ENCODE measurements at places on chromosomes 1 and 21.

DNA sequence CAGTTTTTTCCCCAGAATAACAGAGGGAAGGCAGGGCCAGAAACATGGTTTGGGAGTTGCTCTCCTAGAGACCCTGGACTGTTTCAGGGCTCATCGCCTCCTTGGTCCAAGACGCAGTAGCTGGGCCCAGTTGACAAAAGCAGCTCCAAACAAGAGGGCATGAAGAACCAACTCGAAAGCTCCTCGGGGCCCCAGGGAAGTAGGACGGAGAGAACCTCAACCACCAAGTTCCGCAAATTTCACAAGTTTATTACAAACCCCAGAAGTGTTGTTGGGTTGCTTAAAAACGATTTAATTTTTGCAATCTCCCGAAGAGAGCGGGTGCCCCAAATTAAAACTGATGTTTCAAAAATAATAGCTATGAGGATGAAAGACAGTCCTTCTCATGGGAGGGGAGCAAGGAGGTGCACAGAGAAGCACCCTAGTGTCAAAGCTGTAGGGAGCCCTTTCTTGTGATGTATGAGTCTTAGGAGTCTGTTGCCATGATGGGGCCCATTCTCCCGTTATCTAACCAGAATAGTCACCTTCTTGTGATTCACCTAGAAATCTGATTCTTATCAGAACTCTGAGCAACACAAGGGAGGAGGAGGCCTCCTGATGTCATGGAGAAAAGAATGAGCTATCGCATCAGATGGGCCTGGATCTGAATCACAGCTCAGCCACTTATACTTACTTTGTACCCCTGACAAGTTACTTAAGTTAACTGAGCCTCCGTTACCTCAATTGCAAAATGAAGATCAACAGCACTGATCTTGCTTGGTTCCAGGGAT lies 165.7 kb upstream of the IRF2BP2 start:
- DNase-seq: no peak

- no peak for DNase-seq
Measured at GRCh38 chr1:160637821-160638539, 8.9 kb downstream of the SLAMF1 start.

DNA sequence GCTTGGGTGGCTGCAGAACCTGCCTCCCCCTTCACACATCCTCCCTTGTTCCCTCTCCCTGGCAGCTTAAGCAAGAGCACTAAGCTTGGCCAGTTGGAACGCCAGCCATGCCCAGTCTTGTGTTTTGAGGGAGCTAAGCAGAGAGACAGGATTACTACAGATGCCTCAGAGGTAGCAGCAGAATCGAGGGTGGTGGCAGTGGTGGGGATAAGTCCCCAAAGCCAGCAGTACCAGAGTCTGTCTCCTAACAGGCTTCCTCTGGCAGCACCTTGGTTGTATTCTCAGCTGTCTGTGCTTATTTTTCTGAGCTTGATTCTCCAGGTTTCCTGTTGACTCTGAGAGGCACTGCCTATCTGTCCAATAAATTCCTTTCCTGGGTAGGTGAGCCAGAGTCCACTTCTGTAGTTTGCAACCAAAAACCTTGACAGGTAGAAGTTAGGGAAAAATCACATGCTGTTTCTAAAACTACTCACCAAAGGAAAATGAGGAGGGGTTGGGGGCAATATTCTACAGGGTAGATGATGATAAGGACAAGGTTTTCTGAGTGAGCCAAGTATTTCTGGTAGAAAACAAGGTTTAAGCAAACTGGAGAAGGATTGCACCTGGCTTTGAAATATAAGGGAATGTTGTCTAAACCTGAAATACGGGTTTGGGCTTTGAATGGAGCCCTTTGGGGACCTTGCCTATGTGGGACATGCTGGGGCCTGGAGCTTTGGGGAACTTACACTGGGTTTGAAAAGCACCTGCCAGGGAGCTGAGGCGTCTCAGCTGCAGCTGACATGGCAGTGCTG lies 100.8 kb downstream of the PBX1 start:
- DNase-seq: no peak

DNA sequence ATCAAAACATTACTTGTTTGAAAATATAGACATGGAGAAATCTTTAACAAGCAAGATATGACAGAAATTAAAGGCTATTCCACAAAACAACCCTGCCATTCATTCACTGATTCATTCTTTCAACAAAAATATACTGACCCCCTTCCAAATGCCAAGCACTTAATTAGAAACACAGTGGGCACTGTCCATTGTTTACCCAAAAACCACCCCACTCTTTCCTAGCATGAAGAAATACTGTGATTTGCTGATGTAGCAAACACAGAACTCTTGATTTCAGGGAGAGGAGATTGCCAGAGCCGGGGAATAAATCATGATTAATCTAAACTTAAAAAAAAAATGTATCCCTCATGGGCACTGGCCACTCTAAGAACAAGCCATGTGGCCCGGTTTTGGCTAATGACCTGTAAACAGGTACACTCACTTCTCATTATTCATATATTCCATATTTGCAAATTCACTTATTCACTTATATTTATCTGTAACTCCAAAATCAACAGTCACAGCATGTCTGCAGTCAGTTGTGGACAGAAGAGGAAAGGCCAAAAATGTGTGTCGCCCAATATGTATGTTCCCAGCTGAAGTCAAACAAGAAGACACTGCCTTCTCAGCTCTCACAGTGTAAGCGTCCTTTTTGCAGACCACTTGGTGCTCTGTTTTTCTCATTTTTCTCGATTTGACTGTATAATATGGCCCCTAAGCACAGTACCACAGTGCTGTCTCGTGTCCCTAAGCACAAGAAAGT lies 133.1 kb downstream of the SMYD3 start:
- DNase-seq: no peak

- DNase-seq: no peak
Measured at GRCh38 chr1:90204023-90204590, 209.2 kb downstream of the ZNF326 start.

DNA sequence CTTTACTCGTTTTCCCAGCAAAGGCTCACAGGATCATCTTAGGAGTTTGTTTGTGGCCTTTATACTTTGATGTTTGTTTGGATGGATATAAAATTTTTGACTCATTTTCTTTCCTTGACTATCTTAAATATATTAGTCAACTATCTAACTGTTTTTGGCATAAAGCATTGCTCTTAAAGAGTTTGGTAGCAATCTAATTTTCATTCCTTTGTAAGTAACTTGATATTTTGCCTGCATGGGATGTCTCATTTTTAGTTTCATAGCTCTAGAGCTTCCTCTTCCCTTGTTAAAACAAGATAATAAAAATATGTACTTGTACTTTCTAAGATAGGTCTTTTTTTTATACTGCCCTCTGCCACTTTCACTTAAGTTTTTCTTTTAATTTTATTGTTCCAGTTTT lies 161.9 kb downstream of the MAGI3 start:
- no peak for DNase-seq

DNA sequence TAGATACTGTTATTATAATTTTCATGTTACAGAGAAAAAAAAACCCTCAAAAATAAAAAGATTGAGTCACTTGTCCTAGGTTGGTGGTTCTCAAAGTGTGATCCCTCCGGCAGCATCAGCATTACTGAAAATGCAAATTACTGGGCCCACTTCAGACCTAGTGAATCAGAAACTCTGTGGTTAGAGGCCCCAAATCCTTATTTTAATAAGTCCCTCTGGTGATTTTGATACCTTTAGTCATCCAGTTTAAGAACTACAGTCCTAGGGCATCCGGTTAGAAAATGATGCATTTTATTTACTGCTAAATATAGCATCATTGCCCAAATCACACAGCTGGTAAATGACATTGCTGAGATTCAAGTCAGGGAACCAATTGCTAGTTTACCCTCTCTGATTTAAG lies 203.7 kb upstream of the RUNX1 start:
- peak; percentile 30 for DNase-seq

DNA sequence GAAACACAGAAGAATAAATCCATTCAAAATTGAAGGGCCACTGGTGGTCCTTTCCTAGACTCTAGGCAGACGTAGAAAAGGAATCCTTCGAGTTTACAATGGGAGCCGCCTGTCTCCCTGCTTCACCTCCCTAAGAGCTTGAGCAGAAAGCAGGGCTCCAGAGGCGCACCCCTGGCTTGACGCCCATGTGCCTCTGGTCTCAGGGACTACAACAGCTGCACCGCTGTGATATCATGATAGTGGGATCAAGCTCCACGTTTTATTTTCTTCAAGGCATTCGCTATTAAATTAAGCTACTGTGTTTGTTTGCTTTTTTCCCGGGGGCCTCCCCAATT lies 403 bp upstream of the C1orf122 start:
- no peak for DNase-seq

DNA sequence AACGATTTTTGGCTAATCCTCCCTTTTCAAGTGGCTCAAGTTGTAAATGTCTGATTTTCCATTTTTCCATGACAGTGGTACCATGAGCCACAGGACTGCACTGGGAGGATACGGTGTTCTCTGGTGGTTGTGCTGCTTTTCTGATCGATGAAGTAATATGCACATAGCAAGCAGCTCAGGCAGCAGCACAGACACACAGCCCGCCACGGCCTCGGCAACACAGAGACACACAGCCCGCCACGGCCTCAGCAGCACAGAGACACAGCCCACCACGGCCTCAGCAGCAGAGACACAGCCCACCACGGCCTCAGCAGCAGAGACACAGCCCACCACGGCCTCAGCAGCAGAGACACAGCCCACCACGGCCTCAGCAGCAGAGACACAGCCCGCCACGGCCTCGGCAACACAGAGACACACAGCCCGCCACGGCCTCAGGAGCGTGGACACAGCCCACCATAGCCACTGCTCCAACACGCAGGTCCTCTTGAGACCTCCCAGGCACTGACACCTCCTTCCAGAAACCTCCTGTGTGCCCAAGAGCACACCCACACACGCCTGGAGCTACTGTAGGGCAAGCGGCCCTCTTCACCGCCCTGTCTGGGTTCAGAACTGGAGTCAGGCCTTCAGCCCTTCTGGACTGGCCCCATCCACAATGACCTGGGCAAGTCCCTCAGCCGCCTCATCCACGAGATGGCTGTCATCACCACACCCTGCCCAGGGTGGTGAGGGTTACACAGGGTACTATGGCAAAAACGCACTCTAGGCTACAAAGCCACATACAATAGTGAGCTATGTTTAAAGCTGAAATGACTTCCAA lies 10.4 kb downstream of the PTTG1IP start:
- DNase-seq: no peak

DNA sequence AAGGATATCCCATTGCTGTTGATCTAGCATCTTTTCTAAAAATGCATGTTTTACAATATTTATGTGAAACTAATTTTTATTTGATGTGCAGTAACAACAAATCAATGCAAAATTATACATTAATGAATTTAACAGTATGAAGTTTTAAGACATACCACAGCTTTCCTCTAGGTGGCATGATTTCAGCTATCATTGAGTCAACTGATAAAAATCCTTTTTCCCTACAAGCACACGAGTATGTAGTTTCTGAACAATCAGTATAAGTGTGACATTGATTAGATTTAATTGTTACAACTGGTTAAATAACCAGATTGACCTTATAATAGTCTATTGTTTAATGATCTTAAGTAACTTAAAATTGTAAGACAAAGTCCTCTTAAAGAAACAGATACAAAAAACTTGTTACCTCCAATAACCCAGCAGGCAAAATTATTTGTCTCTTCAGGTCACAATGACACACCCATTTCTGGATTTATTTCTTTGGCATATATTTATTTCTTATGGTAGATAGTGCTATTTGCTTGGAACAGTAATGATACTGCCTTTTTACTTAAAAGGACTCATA lies 5.8 kb upstream of the TGFB2 start:
- peak; percentile 64 for DNase-seq

Data from astrocyte of the spinal cord (primary cell).